ENCODE measurements at places on chromosomes 1 and 21. TPM values are rescaled to one million over a fixed set of nuclear protein-coding genes. Genes with fewer than 3 reads are reported as not detected.

EFNA4 gene
- 7.0 TPM for total RNA-seq

MX2 gene
- 0.13 TPM for total RNA-seq

TCHH gene
- under 0.01 TPM for total RNA-seq

RYR2 gene
- total RNA-seq, result not detected

CNTN2 gene
- not detected for total RNA-seq

CR1L gene
- not detected for total RNA-seq

UBQLN4 gene
- 32.5 TPM for total RNA-seq

MATN1 gene
- 0.13 TPM for total RNA-seq

FMN2 gene
- not detected for total RNA-seq

GPR37L1 gene
- not detected for total RNA-seq

LYPD8 gene
- total RNA-seq, result not detected

AMY1B gene
- not detected for total RNA-seq

CASQ1 gene
- total RNA-seq, result not detected

MYBPH gene
- not detected for total RNA-seq

CRP gene
- not detected for total RNA-seq

CDK18 gene
- 0.13 TPM for total RNA-seq

MYBPHL gene
- not detected for total RNA-seq

ITLN2 gene
- total RNA-seq, result 0.27 TPM

RAB29 gene
- total RNA-seq, result 23.9 TPM

SMPDL3B gene
- 0.27 TPM for total RNA-seq

FCRL4 gene
- total RNA-seq, result not detected

WDR3 gene
- total RNA-seq, result 27.3 TPM

GPATCH3 gene
- total RNA-seq, result 7.8 TPM

TNFRSF9 gene
- total RNA-seq, result 0.13 TPM

BCL2L15 gene
- 1.1 TPM for total RNA-seq

SH2D5 gene
- 0.80 TPM for total RNA-seq

CHIA gene
- total RNA-seq, result not detected

HMCN1 gene
- total RNA-seq, result 9.6 TPM

CD101 gene
- total RNA-seq, result 0.07 TPM

C1orf185 gene
- total RNA-seq, result not detected

BTBD8 gene
- 2.1 TPM for total RNA-seq

DHRS3 gene
- total RNA-seq, result 24.5 TPM

FCRL1 gene
- total RNA-seq, result not detected

CELA2B gene
- total RNA-seq, result not detected

SV2A gene
- total RNA-seq, result 0.66 TPM

KDM5B gene
- total RNA-seq, result 77.0 TPM

NTRK1 gene
- not detected for total RNA-seq

ITLN1 gene
- total RNA-seq, result not detected

FTCD gene
- not detected for total RNA-seq

IFI44L gene
- total RNA-seq, result 2.1 TPM

TMEM269 gene
- total RNA-seq, result 0.13 TPM

SYCP1 gene
- not detected for total RNA-seq

RGS16 gene
- not detected for total RNA-seq

OR6K2 gene
- total RNA-seq, result not detected

OR2T34 gene
- total RNA-seq, result not detected

MRPS6 gene
- total RNA-seq, result 20.9 TPM

PGLYRP4 gene
- not detected for total RNA-seq

PLEKHN1 gene
- total RNA-seq, result 0.86 TPM

TNFAIP8L2 gene
- not detected for total RNA-seq

TTC39A gene
- 1.6 TPM for total RNA-seq

All from thoracic aorta endothelial cell (primary cell).